Mesenchymal stem cell (in vitro differentiated cells and primary cell): ENCODE measurements at places on chromosomes 7 and 10.
A peak's percentile ranks its signal among the peaks of the same experiment; 100 is the strongest.

DNA sequence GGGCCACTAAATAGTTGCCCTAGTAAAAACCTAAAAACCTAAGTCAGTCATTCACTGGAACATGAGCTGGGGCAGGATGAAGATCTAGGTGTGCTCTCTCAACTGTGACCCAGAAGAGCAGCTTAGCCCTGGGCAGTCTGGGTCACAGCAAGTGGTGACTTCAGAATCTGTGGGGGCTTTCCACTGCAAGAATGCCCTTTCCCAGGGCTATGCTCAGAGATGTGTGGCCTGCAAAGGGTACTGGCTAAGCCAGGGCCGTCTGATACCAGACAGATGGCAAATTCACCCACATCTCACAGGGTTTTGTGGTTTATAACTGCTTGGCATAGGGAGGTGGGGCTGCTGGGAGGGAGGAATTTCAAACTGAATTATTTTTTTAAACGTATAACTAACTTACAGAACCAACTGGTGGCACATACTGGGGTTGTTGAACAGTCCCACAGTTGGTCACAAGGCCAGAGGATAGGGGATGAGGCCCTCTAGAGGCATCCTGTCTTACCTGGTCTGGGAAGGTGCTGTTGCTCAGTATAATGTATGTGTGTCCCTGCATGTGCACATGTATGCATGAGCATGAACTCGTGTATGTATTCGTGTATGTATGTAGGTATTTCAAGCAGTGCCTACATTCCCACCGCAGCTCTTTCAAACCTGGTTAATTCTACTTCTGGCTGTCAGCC is 63.2 kb downstream of the PRPF18 start:
- no peak for DNase-seq

- no peak for DNase-seq
Observed at GRCh38 chr7:26538689-26539088, 247.0 kb downstream of the SNX10 start.

GRCh38 chr7:105352018-105352612 is 36.6 kb downstream of the SRPK2 start:
- peak; percentile 91 for DNase-seq

GRCh38 chr10:97612386-97612785 is 20.9 kb downstream of the MORN4 start:
- peak; percentile 51 for DNase-seq

- DNase-seq, result no peak
Observed at GRCh38 chr7:120486164-120486563, 213.2 kb downstream of the KCND2 start.

DNA sequence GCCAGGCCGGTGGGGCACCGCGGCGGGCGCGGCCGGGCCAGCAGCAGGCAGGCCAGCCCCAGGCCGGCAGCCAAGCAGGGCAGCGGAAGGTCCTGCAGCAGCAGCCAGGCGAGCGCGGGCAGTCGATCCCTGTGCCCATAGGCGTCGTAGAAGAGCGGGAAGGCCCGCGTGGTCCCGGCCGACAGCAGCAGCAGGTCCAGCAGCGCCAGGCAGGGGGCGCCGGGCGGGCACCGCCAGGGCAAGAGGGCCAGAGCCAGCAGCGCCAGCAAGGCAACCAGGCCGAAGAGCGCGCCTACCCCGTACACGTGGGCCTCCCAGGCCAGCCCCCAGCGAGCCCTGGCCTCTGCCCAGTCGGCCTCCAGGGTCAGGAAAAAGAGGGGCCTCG is 8.4 kb upstream of the RBM28 start:
- DNase-seq, result peak; percentile 11

GRCh38 chr7:54812756-54813322 is 53.8 kb upstream of the SEC61G start:
- DNase-seq, result no peak
